ENCODE measurements at places on chromosomes 6 and 20. TPM values are rescaled to one million over a fixed set of nuclear protein-coding genes. Genes with fewer than 3 reads are reported as not detected.
A peak's percentile ranks its signal among the peaks of the same experiment; 100 is the strongest.

The PSORS1C2 gene
- not detected for total RNA-seq

The SMLR1 gene
- 0.28 TPM for total RNA-seq

The PNLDC1 gene
- not detected for total RNA-seq

The ENPP5 gene
- 45.7 TPM for total RNA-seq

DNA sequence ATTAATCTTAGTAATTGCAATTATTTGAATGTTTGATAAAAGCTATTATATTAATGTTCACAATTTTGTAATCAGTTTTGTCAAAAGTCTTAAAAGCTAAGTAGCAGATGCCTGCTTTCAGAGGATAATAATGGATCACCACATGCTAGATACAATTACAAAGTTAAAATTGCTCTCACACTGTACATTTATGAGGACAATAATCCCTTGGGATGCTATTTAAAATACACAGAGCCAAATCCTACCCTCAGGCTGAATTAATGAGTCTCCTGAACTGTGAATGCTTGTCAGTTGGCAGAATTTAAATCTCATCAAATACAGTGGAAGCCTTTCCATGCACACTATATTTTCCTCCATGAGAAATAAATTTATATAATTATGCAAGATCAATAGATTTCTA lies 153.3 kb upstream of the SYNCRIP start:
- H3K36me3 ChIP-seq = no peaks in the 10 kb centered on the region
- no peak for DNase-seq
- H3K27me3 ChIP-seq = no peaks in the 10 kb centered on the region
- H3K4me1 ChIP-seq = no peaks in the 10 kb centered on the region
- no peak overlapping the region for H3K4me3 ChIP-seq

- no peak overlapping the region for H3K27ac ChIP-seq
- no peaks in the 10 kb centered on the region for H3K4me1 ChIP-seq
- H3K36me3 ChIP-seq = no peaks in the 10 kb centered on the region
- H3K27me3 ChIP-seq = no peaks in the 10 kb centered on the region
- DNase-seq = no peak
Observed at GRCh38 chr6:138275976-138276375, 57.7 kb upstream of the PBOV1 start.

- no peaks in the 10 kb centered on the region for H3K36me3 ChIP-seq
- no peak for DNase-seq
- peaks cover 3% of the 10 kb centered on the region for H3K27me3 ChIP-seq
Observed at GRCh38 chr6:109197061-109197460, 101.8 kb downstream of the CEP57L1 start.

- DNase-seq = peak; percentile 64
- H3K4me3 ChIP-seq = peak overlapping the region; percentile 51
- no peaks in the 10 kb centered on the region for H3K27me3 ChIP-seq
- H3K4me1 ChIP-seq = no peaks in the 10 kb centered on the region
Observed at GRCh38 chr6:10528158-10528981, 7.2 kb downstream of the GCNT2 start.

- H3K36me3 ChIP-seq = no peaks in the 10 kb centered on the region
- peaks cover 5% of the 10 kb centered on the region for H3K4me1 ChIP-seq
- no peaks in the 10 kb centered on the region for H3K27me3 ChIP-seq
Observed at GRCh38 chr20:57391439-57392301, 474 bp downstream of the RBM38 start.

All from prostate gland (tissue), 2 donors.